Activated CD4-positive, alpha-beta memory T cell treated with anti-CD3 and anti-CD28 coated beads for 36 hours (primary cell): ENCODE measurements at places on chromosomes 1 and 21. TPM values are rescaled to one million over a fixed set of nuclear protein-coding genes. Genes with fewer than 3 reads are reported as not detected.

The ZNF695 gene
- 0.74 TPM for total RNA-seq

DNA sequence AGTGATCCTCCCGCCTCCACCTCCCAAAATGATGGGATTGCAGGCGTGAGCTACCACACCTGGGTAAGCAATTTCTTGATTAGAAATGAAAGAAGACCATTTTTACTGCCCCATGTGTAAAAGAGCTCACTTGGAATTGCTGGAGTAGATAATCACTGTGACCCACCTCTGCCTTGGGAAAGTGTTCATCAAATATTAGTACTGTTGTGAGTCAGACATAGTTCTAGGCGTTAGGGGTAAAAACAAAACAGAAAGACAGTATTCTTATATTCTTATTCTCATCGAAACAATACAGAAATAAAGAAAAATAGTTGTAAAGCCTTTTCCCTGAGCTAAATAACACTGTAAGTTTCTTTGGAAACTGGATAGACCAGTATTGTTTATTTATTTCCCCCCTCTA is 36.2 kb downstream of the CELF3 start:
- DNase-seq: no peak
- no peaks in the 10 kb centered on the region for H3K4me1 ChIP-seq
- H3K36me3 ChIP-seq: peaks cover 5% of the 10 kb centered on the region
- H3K27me3 ChIP-seq: no peaks in the 10 kb centered on the region

DNA sequence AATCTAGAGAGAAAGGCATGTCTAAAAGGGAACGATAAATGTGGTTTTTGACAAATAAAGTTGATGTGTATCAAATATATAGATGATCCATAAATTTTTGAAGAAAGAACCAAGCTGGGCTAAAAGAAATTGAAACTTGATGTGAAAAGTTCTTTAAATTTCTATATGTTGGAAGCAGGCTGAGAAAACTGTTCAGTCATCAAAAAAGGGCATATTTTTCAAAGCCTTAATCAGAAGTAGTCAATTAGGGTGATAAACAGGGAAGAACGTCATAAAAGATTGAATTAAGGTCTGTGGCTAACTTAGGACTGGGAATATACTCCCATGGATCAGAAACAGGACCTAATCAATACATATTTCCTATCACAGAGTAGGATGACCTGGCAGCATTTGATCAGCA is 211.4 kb upstream of the ZRANB2 start:
- no peak overlapping the region for H3K4me3 ChIP-seq
- H3K36me3 ChIP-seq: no peaks in the 10 kb centered on the region
- H3K27ac ChIP-seq: no peak overlapping the region
- H3K27me3 ChIP-seq: no peaks in the 10 kb centered on the region
- DNase-seq: no peak
- no peaks in the 10 kb centered on the region for H3K4me1 ChIP-seq

The RNU1-4 gene
- total RNA-seq: 1,409 TPM

DNA sequence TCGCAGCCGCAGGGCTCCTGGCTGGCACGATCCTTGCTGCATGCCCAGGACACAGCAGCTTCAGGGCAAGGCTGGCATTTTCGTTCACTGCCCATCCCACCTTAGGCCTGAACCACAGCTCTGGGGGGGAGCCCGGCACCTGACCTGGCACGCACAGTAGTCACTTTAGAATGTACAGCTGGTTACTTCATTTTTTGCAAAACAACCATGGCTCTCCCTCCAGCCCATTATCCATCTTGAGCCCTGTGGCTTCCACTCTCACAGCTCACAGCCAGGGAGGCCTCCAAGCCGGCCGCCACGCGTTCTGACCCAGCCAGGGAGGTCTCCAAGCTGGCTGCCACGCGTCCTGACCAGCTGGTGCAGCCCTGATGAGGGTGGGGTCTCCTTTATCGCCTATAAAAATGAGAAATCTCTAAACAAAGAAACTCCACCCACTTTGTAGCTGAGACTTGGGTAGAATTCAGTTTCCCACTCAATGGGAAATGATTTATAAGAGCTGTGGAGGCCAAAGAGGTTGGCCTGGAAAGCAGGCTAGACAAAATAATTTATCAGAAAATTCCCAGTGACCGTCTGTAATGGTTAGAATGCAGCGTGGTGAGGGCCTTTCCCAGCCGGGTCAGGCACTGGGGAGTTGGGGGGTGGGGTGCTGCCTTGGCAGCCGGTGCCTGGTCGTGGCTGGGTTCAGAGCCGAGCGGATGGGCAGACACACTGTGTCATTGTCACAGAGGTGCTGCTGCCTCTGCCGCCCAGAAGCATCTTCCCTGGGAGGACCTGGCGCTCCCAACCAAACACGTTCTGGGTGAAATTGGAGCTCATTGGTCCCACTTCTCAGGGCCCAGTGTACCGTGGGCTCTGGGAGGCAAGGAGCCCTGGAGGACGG is 54.6 kb upstream of the ACTRT2 start:
- no peak overlapping the region for H3K4me3 ChIP-seq
- H3K27ac ChIP-seq: no peak overlapping the region
- no peak for DNase-seq
- H3K36me3 ChIP-seq: no peaks in the 10 kb centered on the region
- H3K4me1 ChIP-seq: no peaks in the 10 kb centered on the region
- H3K27me3 ChIP-seq: peaks cover 4% of the 10 kb centered on the region

The CDC7 gene
- total RNA-seq: 20.4 TPM

The GPR61 gene
- total RNA-seq: 0.15 TPM

The HIVEP3 gene
- 26.2 TPM for total RNA-seq

The ENAH gene
- 0.95 TPM for total RNA-seq

- peaks cover 4% of the 10 kb centered on the region for H3K4me1 ChIP-seq
- H3K36me3 ChIP-seq: no peaks in the 10 kb centered on the region
- H3K27me3 ChIP-seq: peaks cover 14% of the 10 kb centered on the region
- no peak overlapping the region for H3K27ac ChIP-seq
Measured at GRCh38 chr1:28132171-28133167, 44.0 kb downstream of the PTAFR start.

- no peak overlapping the region for H3K27ac ChIP-seq
- peaks cover 1% of the 10 kb centered on the region for H3K27me3 ChIP-seq
- H3K36me3 ChIP-seq: no peaks in the 10 kb centered on the region
Measured at GRCh38 chr21:15249285-15249993, 184.6 kb upstream of the NRIP1 start.

- no peak overlapping the region for H3K4me3 ChIP-seq
- no peaks in the 10 kb centered on the region for H3K4me1 ChIP-seq
- H3K27ac ChIP-seq: no peak overlapping the region
Measured at GRCh38 chr1:18094096-18094495, 13.5 kb upstream of the IGSF21 start.

DNA sequence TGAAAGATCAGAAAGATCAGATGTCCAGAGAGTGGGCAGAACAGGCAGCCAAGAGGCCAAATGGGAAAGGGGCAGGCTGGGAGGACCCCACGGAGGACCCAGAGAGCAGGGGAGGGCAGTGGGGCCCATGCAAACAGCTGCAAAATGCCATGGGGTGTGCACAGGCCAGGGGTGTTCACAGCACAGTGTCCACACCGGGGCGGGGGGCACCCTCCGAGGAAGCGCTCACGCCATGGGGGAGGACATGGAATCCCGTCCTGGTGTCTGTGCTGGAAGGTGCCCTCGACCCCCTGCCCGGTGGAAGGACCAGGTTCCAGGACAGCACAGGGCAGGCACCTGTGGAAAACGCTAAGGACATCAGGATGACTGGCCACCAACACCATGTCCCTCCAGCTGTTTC is 1.5 kb downstream of the INTS11 start:
- peaks cover 9% of the 10 kb centered on the region for H3K36me3 ChIP-seq
- peaks cover 31% of the 10 kb centered on the region for H3K4me1 ChIP-seq
- H3K27ac ChIP-seq: peak overlapping the region; percentile 60
- peak overlapping the region; percentile 74 for H3K4me3 ChIP-seq
- DNase-seq: no peak
- H3K27me3 ChIP-seq: no peaks in the 10 kb centered on the region

- no peak overlapping the region for H3K4me3 ChIP-seq
- no peaks in the 10 kb centered on the region for H3K4me1 ChIP-seq
- no peaks in the 10 kb centered on the region for H3K27me3 ChIP-seq
- no peak overlapping the region for H3K27ac ChIP-seq
- H3K36me3 ChIP-seq: no peaks in the 10 kb centered on the region
- DNase-seq: no peak
Measured at GRCh38 chr1:65284229-65284628, 25.1 kb upstream of the DNAJC6 start.

The FALEC gene
- not detected for total RNA-seq

DNA sequence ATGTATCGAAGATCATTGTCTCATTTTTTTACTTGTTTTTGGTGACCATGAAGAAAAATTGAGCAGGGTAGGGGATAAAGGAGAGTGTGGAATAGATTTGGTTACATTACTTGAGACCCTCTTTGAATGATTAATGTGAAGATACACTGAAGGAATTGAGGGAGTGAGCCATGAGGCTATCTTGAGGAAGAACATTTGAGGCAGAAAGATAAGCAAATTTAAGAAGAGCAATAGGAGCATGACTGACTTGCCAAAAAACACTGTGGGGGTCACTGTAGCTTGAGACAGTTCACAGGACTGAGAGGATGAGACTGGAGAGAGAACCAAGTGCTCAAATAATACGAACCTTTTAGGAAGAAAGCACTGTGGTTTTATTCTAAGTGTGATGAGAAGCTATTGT is 43.1 kb upstream of the PTPRC start:
- no peak overlapping the region for H3K4me3 ChIP-seq
- no peaks in the 10 kb centered on the region for H3K27me3 ChIP-seq
- no peak overlapping the region for H3K27ac ChIP-seq
- peaks cover 49% of the 10 kb centered on the region for H3K4me1 ChIP-seq
- H3K36me3 ChIP-seq: peaks cover 9% of the 10 kb centered on the region
